ENCODE measurements at places on chromosomes 4 and X. TPM values are rescaled to one million over a fixed set of nuclear protein-coding genes. Genes with fewer than 3 reads are reported as not detected.

The CT45A5 gene
- total RNA-seq = not detected

The NPY5R gene
- total RNA-seq = 0.55 TPM

The CORIN gene
- total RNA-seq = 0.58 TPM

The INTS12 gene
- total RNA-seq = 15.2 TPM

The P2RY10 gene
- 2.1 TPM for total RNA-seq

The SORCS2 gene
- 0.21 TPM for total RNA-seq

The PRR32 gene
- not detected for total RNA-seq
